ENCODE measurements at places on chromosomes 5 and 9. TPM values are rescaled to one million over a fixed set of nuclear protein-coding genes. Genes with fewer than 3 reads are reported as not detected.

The STPG3 gene
- total RNA-seq = not detected

The GRXCR2 gene
- not detected for total RNA-seq

The MLANA gene
- total RNA-seq = not detected

The SPATA31A3 gene
- total RNA-seq = not detected

The SHISAL2B gene
- not detected for total RNA-seq

The PCDHGA6 gene
- total RNA-seq = 0.07 TPM

The HAVCR2 gene
- total RNA-seq = 0.07 TPM

The PCDHA1 gene
- total RNA-seq = not detected

The FUT7 gene
- not detected for total RNA-seq

The THBS4 gene
- total RNA-seq = 1.5 TPM

GRCh38 chr5:141845371-141845851 is 32.8 kb downstream of the PCDH1 start:
- DNase-seq = no peak

DNA sequence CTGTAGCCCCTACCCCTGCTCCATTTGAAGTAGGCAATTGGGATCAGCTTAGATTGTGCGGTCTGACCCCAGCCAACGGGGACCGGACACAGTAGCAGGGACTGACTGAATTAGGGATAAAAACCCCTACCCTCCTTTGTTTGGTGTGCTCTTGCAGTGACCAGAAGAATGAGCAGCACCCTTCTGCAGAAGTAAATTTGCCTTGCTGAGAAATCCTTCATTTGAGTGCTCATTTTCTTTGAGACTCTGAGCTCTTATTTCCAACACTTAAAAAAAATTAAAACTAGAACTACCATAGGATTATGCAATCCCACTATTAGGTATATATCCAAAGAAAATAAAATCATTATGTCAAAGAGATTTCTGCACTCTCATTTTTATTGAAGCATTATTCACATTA is 560.0 kb downstream of the CDH12 start:
- DNase-seq = no peak

- no peak for DNase-seq
Observed at GRCh38 chr9:30697958-30698357, 1686.5 kb upstream of the ACO1 start.

DNA sequence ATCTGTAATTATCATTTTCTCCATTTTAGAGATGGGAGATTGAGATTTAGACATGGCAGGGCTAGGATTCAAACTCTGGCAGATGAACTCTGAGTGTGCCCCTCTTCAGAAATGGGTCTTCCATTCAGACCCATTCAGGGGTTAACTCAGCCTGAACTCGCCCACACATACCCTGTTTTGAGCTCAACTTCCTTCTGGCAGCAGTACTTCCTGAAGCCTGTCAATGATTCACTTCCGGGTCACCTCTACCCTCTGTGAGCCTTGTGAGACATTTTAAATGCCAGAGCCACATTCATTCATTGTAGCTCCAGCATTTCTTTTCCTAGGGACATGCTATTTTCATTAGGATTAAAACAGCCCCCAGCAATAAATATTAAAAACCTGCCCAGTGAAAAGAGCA is 209.3 kb upstream of the SLC24A2 start:
- DNase-seq = peak; percentile 12

GRCh38 chr9:99563364-99563763 is 258.3 kb upstream of the NR4A3 start:
- DNase-seq = no peak

GRCh38 chr5:453725-454481 is 10.9 kb downstream of the EXOC3 start:
- DNase-seq = no peak

GRCh38 chr5:156815988-156816599 is 34.0 kb upstream of the PPP1R2B start:
- no peak for DNase-seq

GRCh38 chr5:99866740-99867139 is 668.4 kb upstream of the FAM174A start:
- no peak for DNase-seq

DNA sequence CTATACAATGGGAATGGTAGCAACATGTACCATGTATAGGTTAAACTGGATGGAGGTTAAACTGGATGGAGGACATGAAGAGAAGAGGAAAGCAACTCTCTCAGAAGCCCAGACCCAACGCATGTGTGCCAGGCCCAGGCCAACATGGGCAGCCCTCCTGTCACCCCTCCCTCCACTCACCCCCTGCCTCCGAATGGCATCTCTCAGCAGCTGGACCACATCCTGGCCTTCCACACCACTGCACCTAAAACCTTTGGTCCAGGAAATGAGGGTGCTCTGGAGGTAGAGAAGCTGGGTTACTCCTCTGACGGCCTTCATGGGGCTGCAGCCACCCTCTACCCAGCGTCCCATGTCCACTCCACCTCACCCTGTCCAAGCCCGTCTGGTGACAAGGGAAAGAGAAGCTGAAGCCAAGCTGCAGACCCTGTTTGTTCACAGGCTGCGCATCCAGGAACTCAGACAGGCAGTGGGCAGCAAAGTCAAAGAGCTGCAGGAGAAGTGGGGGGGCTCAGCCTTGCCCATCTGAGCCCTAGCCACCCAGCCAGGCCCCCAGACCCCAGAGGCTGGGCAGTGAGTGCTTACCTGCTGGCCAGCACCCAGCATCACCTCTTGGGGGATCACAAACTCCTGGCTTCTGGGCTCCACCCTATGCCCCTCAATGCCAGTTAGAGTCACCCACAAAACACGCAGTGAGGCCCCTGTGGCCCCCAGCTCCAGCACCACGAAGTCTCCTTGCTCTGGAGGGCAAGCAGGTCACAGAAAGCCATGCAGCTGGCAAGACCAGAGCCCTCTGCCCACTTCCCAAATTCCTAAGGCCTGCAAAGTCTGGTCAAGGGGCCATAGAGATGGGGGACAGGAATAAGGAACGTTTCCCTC is 8.5 kb downstream of the HK3 start:
- DNase-seq = no peak

DNA sequence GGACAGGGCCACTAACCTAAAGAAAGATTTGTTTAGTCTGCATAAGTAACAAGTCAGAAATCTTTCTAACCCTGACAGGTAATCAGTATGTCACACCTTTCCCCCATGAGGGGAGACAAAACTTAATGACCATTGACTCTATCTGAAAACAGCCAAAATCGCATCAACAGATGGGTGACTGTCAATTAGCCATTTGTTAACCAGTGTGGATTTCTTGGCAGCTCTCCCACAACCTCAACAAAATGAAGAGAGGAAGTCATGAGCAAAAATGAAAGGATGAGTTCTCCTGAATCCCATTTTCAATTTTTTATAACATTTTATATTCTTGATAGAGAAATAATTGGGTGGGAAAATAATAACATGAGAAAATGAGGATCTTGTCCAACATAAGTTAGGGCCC is 84.6 kb upstream of the SNX2 start:
- DNase-seq = no peak

- no peak for DNase-seq
Observed at GRCh38 chr5:90994796-90995195, 388.3 kb downstream of the ARRDC3 start.

DNA sequence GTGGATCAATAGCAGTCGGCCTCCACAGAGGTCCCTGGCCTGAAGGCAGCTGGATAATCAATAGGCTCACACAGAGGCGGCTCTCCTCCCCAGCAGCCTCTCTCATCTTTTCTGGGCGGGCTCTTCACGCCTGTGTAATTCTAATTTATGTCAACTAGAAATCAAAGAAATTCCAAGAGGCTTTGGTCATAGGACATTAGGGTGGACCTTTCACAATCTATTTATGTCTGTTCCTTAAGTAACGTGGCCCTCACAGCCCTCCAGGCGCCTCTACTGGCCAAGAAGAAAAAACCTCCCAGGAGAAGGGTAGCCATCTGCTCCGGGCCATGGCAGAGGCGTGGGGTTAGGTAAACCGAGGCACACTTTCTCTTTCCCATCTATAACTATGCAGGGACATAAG is 205.1 kb upstream of the EFNA5 start:
- peak; percentile 65 for DNase-seq

DNA sequence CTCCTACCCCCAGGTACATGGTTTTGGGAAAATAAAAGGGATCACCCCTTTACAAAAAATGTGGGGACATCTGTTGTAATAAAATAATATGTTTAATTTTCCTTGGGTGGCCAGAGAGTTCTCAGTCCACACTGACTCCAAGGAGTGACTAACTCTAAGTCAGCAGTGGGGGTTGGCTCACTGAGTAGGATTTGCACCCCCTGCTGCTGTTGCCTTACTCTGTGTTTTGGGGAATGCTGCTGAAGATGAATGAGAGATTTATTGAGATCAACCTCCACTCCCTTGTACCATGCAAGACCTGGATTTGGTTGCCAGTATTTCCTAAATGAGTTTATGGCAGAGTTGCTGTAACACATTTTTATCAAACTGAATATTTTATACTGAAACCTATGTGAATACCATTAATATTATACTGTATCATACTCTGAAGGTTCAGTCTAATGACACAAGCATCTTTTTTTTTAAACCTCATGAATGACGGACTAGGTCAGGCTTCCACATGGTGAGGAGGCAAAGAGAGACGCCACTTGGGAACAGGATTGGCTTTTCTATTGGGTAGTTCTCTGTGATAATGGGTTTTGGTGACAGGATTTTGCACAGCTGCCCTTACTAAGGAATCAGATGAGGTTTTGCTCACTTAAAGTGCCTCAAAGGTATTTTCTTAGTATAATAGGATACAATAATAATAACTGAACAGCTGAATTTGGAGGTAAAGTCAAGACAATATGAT is 121.3 kb upstream of the OSMR start:
- DNase-seq = no peak

GRCh38 chr9:84862810-84863287 is 193.3 kb downstream of the NTRK2 start:
- no peak for DNase-seq

DNA sequence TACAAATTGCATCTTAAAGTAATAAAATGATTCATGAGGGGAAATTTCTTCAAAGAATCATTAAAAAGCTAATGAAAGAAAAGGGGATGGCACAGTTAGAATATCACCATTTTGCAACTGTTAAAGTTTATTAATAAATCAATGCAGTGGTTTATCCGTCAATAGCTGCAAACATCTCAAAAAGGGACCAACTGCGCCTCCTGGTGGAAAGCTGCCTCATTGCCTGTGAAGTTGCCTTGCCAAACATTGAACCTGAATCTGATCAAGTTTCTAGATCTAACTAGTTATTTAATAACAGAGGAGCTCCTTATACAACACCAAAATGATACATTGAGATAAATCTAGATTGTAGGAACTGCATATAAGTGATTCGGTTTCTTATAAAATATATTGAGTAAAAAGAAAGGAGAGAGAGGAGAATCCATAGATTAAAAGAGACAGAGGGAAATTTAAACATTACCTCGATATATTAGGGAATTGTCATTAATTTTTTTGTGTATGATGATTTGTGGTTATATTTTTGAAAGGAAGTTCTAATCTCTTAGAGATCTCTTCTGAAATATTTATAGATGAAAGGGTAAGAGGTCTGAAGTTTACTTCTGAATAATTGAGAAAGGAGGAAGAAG is 6.9 kb upstream of the NDUFB6 start:
- DNase-seq = peak; percentile 48

DNA sequence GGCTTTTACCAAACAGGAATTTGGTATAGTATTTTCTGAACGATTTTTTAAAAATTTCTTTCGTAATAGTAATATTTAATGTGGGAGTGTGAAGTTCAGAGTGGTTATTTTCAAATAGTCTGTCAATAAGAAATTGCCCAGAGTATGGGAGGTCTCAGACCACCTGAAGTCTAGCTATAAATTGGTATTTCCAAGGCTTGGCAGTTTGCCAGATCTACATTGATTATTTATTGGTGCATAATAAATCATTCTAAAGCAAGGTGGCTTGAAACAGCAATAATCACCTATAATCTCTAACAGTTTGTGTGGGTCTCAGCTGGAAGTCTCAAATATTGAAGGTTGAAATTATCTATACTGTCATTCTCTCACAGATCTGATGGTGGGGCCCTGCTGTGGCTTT is 118.5 kb downstream of the PRR16 start:
- DNase-seq = no peak

GRCh38 chr5:68710514-68710913 is 383.3 kb upstream of the SLC30A5 start:
- DNase-seq = no peak

- DNase-seq = no peak
Observed at GRCh38 chr5:94967525-94967924, 317.4 kb downstream of the MCTP1 start.

DNA sequence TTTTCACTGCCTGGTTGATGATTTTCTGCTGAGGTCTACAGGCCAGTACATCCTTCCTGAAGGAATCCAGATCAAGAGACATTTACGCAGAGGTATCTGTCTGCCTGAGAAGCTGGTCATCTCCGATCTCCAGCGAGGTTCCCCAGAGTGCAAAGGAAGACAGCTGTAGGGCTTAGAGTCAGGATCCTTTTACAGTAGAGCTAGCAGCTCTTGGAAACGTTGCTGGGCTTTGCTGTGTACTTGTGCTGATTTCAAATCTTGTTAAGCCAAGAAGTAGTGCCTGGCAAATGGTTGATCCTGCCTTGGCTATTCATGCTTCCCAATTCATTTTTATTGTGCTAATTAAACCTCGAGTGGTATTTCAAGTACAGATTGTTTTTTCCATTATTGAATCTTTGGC is 48.9 kb downstream of the NTRK2 start:
- no peak for DNase-seq

GRCh38 chr5:118703241-118703640 is 285.1 kb downstream of the DTWD2 start:
- no peak for DNase-seq

DNA sequence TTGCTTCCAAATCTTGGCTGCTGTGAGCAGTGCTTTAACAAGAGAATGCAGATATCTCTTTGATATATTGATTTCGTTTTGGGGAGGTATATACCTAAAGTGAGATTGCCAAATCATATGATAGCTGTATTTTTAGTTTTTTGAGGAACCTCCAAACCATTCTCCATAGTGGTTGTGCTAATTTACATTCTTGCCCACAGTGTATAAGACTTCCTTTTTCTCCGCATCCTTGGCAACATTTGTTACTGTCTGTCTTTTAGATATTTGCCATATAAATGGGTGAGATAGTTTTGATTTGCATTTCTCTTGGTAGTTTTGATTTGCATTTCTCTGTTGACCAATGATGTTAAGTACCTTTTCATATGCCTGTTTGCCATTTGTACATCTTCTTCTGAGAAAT is 10.0 kb upstream of the PLK2 start:
- no peak for DNase-seq

GRCh38 chr5:66986534-66986933 is 210.1 kb downstream of the CD180 start:
- DNase-seq = no peak

GRCh38 chr5:74040065-74040551 is 414.1 kb downstream of the ARHGEF28 start:
- no peak for DNase-seq

DNA sequence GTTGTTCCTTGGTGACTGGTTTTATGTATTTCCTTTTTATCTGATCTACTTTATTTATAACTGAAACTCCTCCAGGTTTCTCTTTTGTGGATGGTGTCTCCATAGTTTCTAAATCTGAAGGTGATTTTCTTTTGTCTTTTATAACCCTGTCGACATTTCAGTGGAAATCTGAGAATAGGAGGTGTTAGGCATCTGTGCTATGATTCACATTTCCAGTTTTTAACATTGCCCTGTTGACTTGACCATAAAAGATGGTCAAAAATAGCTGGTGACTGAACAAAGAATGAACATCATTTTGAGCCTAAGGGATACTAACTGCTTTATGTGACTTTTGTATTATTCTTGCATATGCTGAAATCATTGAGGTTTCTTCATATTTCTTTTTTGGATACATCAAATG is 190.5 kb downstream of the PCSK1 start:
- DNase-seq = no peak
